ENCODE measurements at places on chromosomes 12 and 14. TPM values are rescaled to one million over a fixed set of nuclear protein-coding genes. Genes with fewer than 3 reads are reported as not detected.

Gene PXMP2
- 16.3 TPM for total RNA-seq

Gene PKP2
- total RNA-seq = 0.84 TPM

Gene KLHL42
- 57.3 TPM for total RNA-seq

Gene IQSEC3
- 6.4 TPM for total RNA-seq

Gene DCAF5
- 47.3 TPM for total RNA-seq

Gene POTEG
- total RNA-seq = not detected

Gene TMEM52B
- total RNA-seq = 0.27 TPM

Gene TSHR
- 0.30 TPM for total RNA-seq

DNA sequence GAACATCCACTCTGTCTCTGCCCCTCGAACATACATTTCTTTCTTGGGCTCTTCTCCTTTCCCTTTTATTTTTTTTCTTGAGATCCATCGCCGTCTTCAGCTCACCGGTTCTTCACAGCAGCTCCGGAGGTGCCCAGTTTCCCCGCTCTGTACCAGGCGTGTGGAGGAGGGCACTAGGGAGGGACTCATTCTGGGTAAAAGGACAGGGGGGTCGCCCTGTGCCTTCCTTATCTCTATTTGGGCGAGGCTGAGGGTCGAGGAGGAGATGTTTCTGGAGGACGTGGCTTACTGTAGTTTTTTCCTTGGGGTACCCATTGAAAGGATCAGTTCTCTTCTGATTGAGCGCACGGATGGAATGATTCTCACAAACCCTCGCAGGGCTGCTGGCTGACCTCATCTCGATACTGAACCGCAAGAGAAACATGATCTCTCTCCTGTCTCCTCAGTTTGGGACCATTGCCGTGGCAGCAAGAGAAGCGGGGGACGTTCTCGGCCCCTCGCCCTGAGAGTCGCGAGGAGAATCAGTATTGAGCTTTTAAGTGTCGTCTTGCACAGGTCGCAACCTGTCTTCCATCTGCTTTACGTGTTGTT, 386 bp downstream of the LIN52 start:
- peak overlapping the region; percentile 7 for H3K27ac ChIP-seq
- DNase-seq = no peak
- H3K36me3 ChIP-seq = no peaks in the 10 kb centered on the region

GRCh38 chr12:45973526-45973925, 16.8 kb downstream of the SCAF11 start:
- no peak overlapping the region for H3K4me3 ChIP-seq
- H3K36me3 ChIP-seq = peaks cover 3% of the 10 kb centered on the region
- no peak for DNase-seq

DNA sequence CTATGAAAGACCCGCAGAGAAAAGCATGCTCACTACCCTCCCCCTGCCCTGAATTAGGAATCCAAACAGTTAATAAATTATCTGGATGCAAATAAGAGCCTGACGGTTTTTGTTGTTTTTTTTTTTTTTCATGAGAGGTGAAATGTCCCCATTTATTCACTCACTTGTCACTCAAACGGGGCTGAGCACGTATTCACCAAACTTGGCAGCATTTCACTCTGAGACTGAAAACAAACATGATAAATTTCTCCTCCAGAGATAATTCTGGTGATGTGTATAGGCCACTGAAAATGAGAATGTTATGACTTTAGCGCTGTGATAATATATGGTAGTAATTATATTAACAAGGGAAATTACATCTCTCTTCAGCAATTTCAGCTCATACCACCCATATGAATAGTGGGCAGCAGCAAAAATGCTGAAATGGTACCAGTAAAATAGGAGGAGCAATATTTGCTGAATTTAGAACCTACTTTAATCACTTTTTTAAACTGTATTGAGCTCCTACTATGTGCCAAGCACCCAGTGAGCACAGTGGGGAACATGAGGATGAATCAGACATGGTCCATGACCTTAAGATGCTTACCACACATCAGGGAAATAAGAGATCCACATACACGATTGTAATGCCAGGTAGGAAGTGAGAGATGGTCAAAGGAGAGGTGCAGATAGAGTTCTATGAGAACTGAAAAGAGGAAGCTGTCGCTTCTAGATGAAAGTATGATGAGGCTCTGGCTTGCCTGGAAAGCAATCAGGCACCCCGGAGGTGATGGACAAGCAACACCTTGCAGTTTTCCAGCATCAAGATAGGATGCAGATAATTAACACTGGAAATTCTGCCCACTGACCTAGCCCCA, 286.5 kb upstream of the TMPO start:
- no peak overlapping the region for H3K27ac ChIP-seq
- no peaks in the 10 kb centered on the region for H3K36me3 ChIP-seq
- H3K4me3 ChIP-seq = no peak overlapping the region

DNA sequence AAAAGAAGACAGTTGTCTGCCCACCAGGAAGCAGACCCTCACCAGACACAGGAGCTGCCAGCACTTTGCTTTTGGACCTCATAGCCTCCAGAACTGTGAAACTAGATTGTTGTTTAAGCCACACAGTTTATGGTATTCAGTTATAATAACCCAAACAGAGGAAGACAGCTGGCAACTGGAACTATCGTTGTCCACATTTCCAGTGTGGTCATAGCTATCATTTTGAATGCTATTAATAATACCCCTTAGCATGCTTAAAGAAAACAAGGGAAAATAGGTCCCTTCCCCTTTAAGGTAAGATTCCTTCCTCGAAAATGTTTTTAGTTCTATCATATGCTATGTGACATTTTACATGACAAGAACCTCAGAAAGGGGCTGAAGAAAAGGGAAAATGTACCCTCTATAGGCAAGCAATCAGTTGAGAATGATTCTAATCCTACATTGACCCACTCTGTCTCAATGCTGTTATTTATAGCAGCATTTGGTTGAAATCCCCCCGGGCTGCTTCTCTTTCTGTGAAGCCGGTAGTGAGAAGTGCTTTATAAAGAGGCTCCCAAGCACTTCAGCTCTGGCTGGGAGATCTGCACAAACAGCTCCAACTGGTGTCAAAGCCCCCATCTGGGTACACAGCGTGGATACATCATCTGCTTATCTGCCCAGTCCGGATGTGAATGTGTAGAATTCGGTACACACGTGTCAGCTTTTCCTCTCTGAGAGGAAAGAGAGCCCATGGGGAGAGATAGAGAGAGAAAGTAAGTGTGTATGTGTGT, 221.2 kb upstream of the FLRT2 start:
- H3K4me1 ChIP-seq = no peaks in the 10 kb centered on the region
- no peak for DNase-seq
- no peak overlapping the region for H3K4me3 ChIP-seq
- no peaks in the 10 kb centered on the region for H3K27me3 ChIP-seq
- H3K36me3 ChIP-seq = no peaks in the 10 kb centered on the region

GRCh38 chr12:51531284-51531977, 59.6 kb upstream of the SCN8A start:
- no peaks in the 10 kb centered on the region for H3K4me1 ChIP-seq
- DNase-seq = no peak
- no peak overlapping the region for H3K4me3 ChIP-seq
- H3K27ac ChIP-seq = no peak overlapping the region

DNA sequence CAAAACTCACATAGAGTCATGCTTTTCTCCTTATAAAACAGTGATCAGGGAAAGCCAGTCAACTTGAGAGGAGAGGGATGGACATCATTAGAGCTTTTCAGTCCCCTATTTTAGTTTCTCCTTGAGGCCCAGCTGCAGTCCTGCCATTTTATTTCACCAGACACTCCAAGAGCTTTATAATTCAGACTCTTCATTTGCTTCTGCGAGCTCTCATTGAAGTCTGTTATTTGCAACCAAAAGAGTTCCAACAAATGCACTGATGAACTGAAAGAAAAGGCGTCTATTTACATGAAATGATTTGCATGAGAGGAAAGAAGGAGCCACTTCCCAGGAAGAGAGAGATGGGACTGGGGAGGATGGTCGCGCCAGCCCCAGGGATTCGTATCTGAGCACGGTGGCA, 86.8 kb downstream of the NDUFA12 start:
- no peak overlapping the region for H3K4me3 ChIP-seq
- no peaks in the 10 kb centered on the region for H3K36me3 ChIP-seq
- no peak overlapping the region for H3K27ac ChIP-seq
- no peak for DNase-seq
- no peaks in the 10 kb centered on the region for H3K4me1 ChIP-seq

DNA sequence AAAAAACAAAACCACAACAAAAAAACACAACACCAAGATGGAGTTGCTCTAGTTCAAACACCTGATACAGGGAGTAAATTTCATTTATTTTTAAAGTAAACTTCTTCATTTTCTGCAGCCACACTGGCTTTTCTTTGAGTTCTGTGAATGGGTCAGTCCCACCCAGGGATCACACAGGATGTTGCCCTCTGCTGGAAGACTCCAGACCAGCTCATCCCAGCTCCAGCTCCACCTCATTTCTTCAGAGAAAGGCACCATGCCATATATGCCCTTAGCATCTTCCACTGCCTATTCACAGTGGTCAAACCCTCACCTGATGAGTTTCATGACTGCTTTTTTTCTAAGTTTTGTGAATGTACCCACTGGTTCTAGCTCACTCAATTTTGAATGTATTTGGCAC, 8.0 kb downstream of the GLIPR1 start:
- H3K4me1 ChIP-seq = peaks cover 12% of the 10 kb centered on the region
- no peaks in the 10 kb centered on the region for H3K27me3 ChIP-seq
- no peak overlapping the region for H3K4me3 ChIP-seq
- peak; percentile 56 for DNase-seq
- no peak overlapping the region for H3K27ac ChIP-seq
- H3K36me3 ChIP-seq = peaks cover 7% of the 10 kb centered on the region

DNA sequence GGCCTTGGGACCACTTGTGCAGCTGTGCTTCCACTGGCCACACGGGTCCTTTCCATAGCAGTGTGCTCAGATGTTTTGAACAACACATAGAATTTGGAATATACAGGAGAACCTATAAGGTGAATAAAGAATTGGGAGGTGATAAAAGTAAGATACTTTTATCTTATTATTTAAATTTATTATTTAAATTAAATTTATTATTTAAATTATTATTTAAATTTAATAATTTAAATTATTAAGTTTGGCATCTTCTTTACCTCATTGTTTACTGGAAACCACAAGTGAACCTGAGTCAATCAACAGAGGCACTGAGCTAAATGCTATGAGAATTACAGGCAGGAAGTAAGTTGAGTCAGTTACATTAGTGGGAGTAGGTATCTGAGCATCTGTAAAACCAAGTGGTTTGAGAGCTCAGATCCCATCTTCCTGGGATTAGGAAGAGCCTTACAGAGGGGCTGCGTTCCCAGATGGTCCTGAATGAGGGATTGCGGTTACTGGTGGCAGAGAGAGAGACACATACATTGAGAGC, 103.1 kb downstream of the ESR2 start:
- DNase-seq = no peak
- H3K4me3 ChIP-seq = no peak overlapping the region
- H3K27ac ChIP-seq = no peak overlapping the region
- peaks cover 6% of the 10 kb centered on the region for H3K36me3 ChIP-seq

DNA sequence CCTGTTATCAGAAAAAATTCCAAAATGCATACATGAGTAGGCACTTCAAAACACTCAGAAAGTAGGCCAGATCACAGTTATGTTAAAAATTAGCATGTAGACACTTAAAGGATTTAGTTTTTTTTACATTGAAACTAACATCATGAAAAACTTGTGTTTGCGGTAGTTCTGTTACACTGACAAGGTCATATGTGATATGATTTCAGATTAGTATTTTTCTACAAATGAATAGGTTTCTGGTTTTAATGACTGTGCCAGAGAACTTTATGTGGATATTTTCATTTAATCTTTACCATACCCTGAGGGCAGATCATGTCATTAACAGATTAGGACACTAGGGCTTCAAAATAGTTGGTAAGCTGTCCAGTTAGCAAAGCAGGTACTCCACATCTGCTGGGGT, 20.7 kb downstream of the YARS2 start:
- H3K27me3 ChIP-seq = no peaks in the 10 kb centered on the region
- H3K27ac ChIP-seq = no peak overlapping the region
- no peak overlapping the region for H3K4me3 ChIP-seq
- DNase-seq = no peak
- no peaks in the 10 kb centered on the region for H3K4me1 ChIP-seq

GRCh38 chr12:2613326-2614073, 181.3 kb upstream of the FKBP4 start:
- H3K4me3 ChIP-seq = no peak overlapping the region
- peaks cover 7% of the 10 kb centered on the region for H3K36me3 ChIP-seq
- no peak overlapping the region for H3K27ac ChIP-seq
- no peaks in the 10 kb centered on the region for H3K4me1 ChIP-seq
- peak; percentile 81 for DNase-seq

- no peak overlapping the region for H3K27ac ChIP-seq
- no peaks in the 10 kb centered on the region for H3K36me3 ChIP-seq
- DNase-seq = no peak
These were observed 145.6 kb upstream of the SLCO1B1 start for GRCh38 chr12:20985399-20985798.

GRCh38 chr12:43428088-43428600, 123.9 kb downstream of the ADAMTS20 start:
- no peak overlapping the region for H3K4me3 ChIP-seq
- H3K4me1 ChIP-seq = no peaks in the 10 kb centered on the region
- H3K27ac ChIP-seq = no peak overlapping the region
- no peaks in the 10 kb centered on the region for H3K36me3 ChIP-seq
- DNase-seq = no peak

DNA sequence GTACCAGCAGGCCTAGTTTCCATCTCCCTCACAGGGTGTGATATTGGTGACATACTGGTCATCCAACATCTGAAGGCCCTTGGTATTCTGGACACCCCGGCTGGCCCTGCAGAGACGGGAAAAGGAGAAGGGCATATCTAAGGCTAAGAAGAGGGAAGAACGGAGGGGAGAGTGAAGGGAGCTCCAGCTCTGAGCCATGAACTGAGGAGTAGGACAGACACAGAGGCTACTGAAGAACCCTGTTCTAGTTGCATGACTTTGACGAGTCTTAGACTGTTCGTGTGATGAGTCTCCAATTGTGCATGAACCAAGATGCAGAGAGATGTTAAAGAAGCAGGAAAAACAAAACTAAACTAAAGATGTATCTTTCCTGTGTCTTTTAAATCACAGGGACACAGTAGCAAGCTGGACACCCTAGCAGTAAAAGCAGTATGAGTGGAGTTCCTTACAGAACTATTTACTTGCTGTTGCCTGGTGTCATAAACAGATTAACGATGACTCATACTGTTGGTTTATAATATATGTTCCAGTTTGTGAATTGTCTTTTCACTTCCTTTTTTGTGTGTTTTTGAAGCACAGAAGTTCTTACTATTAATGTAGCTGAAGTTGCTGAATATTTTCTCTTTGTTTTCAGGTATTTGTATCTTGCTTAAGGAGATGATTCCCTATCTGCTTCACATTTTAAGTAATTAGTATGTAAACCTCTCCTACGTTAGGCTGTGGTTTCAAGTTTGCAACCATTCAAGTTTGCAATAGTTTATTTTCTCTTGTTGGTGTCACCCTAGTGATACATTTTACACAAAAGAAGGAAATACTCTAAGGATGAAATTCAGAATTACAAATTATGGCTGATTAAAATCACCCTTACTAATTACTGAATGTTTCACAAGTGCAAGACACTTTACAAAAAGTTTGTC, 15.7 kb downstream of the FAR2 start:
- no peak overlapping the region for H3K4me3 ChIP-seq
- no peak for DNase-seq
- H3K27ac ChIP-seq = no peak overlapping the region
- no peaks in the 10 kb centered on the region for H3K4me1 ChIP-seq

All from aorta (tissue), 5 donors.